ENCODE measurements at places on chromosomes 4 and X.

- DNase-seq = no peak
These were observed 1.0 kb downstream of the PGRMC2 start for GRCh38 chr4:128286474-128287058.

DNA sequence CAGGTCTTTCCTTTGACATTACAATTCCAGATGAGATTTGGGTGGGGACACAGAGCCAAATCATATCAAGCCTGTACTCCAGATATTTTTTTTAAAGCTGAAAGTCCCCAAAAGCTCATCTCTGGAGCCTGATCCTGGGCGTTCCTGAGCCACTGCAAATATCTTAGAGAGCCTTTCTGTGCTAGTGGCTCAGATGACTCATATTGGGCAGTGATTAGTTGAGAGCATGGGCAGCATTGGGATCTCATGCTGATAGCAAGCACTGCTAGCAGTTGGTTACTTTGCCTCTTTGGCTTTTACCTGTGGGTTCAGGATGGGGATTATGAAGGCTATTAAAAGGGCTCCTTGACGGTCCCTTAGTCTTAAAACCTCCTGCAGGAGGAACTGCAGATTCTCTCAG, 51.4 kb upstream of the SCRG1 start:
- no peak for DNase-seq

GRCh38 chr4:124212815-124213630, 499.5 kb downstream of the ANKRD50 start:
- DNase-seq = no peak

- no peak for DNase-seq
These were observed 11.0 kb downstream of the BCOR start for GRCh38 chrX:40086569-40087335.

- DNase-seq = no peak
These were observed 973.3 kb downstream of the PCDH18 start for GRCh38 chr4:136558940-136559494.

DNA sequence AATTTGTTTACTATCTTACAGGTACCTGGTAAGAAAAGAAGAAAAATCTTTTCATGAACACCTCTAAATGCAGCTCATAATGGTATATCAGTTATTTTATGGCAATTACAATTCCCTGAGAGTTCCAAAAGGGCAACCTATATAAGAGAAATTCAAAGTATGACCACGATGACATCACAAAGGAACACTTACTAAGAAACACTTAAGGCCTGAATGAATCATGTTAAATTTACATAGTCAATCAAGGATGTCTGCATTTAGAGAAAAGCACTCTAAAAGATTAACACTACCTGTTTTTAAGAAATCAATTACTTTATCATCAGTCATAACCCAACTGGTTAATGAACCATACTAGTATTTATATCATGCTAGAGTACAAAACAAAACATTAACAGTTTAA, 63.9 kb downstream of the LCORL start:
- DNase-seq = no peak

- no peak for DNase-seq
These were observed 8.3 kb upstream of the HOPX start for GRCh38 chr4:56689201-56689969.

DNA sequence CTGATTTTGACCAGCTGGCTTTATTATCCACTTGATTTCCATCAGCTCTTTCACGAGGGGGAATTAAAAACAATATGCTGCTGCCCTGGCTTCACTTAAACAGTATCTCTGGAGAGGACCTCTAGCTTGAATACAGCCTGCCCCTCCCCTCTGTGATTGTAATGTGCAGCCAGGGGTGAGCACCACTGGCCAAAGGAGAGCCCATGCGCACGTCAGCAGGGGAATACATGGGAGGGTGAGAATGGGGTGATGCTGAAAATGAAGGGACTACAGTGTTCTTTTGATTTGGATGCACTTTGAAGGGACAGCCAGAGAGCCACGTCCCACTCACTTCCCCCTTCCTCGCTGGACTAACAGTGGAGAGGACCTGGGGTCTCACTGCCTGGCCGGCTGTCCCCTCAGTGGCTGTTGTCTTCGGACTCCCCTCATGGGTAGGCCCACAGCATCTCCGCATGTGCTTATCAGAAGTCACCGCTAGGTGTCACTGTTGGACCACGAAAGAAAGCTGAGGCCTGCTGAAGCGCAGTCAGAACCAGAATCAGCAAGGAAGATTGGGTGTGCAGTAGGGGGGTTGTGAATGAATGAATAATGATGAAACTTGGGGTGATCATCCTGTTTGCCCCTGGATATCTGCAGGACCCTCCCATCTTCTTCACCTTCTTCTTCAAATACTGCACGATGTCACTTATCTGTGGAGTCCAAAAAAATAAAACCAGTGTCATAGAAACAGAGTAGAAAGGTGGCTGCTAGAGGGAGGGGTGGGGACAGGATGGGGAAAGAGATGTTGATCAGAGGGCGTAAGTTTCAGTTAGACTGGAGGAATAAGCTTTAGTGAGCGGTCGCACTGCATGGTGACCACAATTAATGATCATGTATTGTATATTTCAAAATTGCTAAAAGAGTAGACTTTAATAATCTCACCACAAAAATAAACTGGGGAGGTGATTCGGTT, 32.8 kb downstream of the CLCN4 start:
- DNase-seq = no peak

DNA sequence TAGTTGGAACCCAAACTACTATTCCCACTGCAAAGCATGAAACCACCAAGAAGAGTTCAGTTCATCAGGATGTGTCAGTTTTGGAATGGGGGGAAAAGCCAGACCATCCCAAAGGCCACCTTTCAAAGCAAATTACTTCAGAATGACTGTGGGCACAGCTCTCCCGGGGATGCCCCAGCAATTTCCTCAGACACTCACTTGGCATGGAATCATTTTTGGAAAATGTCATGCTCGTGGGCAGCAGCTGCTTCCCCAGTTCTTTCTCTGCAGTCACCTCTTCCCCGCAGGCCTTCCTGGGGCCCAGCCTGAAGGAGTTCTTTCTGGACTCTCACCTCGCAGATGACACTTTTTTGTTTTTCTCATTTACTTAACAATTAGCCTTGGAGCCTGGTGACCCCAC, 350.3 kb downstream of the NR3C2 start:
- DNase-seq = no peak

DNA sequence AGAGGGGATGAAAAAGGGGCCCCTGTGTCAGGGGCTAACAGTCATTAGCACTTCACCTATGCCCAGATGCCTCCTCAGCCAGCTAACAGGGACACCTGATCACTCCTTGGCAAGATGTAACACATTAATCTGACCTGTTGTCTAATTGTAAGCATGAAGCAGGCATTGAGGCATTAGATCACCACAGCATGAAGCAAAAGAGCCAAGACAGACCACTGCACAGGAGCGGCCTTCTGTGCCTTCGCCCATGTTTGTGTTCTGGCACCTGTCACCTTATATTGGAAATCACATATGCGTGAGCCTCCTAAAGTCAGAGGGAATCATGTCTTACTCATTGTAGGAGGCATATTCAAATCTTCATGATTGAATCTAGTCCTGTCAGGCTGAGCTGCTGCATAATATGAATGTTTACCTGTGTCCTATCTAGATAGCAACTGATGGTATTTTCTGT, 48.4 kb downstream of the PTTG2 start:
- DNase-seq = no peak

- DNase-seq = no peak
These were observed 3.3 kb downstream of the PPP2R2C start for GRCh38 chr4:6469144-6469543.

GRCh38 chr4:24042094-24042493, 152.2 kb upstream of the PPARGC1A start:
- DNase-seq = peak; percentile 96

DNA sequence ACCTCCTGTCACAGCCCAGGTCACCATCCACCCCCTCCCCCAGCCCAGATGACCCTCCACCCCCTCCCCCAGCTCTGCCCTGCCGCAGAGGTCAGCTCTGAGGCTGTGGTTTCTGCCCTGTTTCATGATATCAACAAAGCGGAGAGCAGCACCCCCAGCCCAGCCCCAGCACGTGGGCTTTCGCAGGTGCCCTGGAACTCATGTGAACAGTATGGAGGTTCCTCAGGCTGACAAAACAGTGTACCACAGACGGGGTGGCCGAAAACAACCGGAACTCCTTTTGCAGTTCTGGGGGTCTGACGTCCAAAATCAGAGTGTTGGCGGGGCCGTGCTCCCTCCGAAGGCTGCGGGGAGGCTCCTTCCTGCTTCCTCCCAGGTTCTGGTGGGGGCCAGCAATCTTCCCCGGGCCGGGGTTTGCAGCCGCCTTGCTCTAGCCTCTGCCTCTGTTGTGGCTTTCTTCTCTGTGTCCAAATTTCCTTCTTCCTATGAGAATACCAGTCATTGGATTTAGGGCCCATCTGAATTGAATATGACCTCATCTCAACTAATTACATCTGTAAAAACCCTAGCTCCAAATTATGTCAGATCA, 7.9 kb upstream of the PSAPL1 start:
- DNase-seq = no peak

DNA sequence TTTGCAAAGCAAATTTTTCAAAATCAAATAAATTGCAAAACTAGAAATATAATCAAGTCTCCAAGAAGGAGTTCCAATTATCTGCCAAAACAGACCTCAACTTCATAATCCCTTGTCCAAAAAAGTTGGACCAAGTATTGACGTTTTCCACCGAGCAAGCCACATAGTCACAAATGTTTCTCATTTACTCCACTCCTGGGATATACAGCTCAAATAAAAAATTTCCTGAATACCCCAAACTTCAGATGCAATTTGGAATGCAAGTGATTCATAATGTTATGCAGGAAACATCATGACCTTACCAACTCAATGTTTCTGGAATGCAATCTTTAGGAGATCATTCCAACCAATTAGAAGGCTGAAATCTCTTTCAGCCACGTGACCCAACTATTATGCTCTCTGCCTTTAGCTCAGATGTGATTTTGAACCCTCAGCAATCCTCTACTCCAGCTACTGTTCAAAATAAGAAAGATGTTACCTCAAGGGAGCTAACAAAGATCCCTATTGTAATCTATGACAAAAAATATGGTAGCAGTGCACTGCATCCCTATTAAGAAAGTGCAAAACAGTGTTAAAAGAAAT, 72.4 kb downstream of the PRDM5 start:
- DNase-seq = peak; percentile 42

DNA sequence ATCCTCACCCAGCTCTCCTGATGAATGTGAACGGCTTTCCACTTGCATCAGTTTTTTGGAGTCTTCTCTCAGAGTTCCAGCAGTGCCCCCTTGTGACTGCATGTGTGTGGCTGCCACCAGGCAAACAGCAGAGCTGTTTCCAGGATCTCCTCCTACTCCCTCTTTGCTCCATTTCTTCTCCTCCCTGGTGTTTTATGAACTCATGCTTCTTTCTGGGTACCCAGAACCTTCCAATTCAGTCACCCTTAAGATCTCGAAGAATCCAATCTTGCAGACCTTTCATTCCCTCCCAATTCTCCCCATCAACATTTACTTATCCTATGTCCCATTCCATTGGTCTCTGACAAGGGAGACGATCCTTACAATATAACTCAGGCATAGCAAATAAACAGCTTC, 6.8 kb upstream of the TCEANC start:
- DNase-seq = no peak

GRCh38 chrX:7159149-7159861, 11.4 kb upstream of the PUDP start:
- DNase-seq = peak; percentile 52

DNA sequence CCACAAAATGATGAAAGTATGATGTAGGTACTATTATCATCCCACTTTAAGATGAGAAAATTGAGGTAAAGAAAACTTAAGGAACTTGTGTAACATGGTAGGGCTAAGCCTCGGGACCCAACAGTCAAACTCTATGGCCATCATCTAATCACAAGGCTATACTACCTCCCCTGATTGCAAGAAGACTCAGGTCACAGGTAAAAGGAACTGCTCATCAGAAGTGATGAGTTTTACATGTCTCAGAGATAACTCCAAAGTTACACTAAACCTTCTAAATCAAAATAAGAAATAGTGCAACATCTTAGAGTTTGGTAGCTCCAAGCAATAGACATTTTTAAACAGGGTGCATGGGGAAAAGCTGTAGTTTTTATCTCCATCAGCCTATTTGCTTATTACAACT, 96.5 kb upstream of the MYOZ2 start:
- no peak for DNase-seq

DNA sequence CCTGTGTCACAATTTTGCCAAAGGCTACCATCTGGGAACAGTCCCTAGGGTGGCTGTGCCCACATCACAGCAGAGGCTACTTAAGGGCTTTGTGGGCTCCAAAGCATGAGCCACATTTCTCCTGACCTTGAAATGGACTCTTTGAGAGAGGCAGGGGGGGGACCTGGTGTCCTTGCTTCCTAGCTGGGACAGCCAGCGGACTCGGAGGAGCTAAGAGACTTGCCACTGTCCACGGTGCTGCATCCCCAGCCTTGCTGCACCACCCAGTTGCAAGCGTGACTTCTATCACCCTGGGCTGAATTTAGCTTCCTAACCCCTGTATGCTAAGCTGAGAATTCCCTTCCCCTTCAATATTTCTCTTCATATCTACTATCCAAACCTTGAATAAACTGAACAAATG, 99.0 kb downstream of the PHKA2 start:
- DNase-seq = no peak

DNA sequence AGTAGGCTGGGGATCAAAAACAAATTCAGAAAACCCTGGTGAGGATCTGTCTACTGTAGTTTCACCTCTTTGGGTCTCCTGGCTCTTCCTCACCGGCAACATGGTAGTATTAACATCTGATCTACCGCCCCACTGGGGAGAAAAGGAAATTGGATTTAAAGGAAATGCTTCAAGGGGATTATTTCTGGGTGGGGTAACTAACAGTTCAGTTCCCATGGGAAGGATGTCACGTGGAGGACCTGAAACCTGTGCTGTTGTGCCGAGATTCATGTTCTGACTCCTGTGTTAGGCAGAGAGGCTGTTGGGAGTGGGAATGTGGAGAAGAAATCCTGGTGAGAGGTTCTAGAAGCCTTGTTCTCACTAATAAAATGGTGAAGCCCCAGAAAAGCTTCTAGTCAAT, 254.4 kb downstream of the BCOR start:
- no peak for DNase-seq

- no peak for DNase-seq
These were observed 34.4 kb downstream of the RAP2C start for GRCh38 chrX:132184871-132185270.

- DNase-seq = no peak
These were observed 86.8 kb downstream of the ZNF718 start for GRCh38 chr4:211033-211511.

- DNase-seq = no peak
These were observed 3.1 kb upstream of the CDK16 start for GRCh38 chrX:47215291-47215900.

GRCh38 chrX:13180807-13181206, 136.4 kb upstream of the FAM9C start:
- DNase-seq = peak; percentile 5

DNA sequence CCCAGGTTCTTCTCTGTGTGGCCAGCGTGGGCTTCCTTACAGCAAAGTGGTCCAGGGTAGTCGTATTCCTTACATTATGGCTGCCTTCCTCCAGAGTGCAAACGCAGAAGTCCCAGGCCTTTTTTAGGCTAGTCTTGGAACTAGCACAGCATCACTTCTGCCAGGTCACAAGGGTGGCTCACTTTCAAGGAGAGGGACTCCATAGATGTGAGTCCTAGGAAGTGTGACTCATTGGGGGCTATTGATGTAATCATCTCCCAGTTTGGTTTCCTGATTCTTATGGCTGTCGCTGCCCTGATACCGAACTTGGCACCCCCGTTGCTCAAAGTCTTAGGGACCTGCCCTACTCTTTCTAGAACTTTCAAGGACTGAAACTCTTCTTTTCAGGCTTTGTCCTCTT, 140.0 kb downstream of the DCK start:
- DNase-seq = no peak

- DNase-seq = no peak
These were observed 132.6 kb upstream of the PUDP start for GRCh38 chrX:7280520-7280919.

GRCh38 chrX:47360423-47361179, 9.8 kb upstream of the ZNF157 start:
- no peak for DNase-seq

All from AG09309 (cell line).